ENCODE measurements at places on chromosomes 6 and 20.

DNA sequence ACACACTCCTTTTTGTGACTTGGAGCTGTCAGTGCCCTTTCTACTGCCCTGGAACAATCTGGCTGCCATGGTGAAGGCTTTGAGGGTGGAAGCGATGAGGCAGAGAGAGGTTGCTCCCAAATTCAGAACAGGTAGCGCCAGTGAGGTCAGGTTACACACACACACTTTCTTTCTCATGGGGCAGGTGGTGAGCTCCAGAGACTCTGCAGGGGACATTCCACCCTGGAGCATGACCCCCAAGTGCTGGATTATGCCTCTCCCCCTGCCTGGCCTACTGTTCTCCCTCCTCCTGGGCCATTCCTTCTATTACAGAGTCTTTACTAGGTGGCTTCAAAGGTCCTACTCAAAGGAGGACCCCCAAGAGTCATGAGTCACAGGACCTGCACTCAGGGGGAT, 98.0 kb downstream of the EYA2 start:
- no peak for DNase-seq

- no peak for DNase-seq
Measured at GRCh38 chr6:111884068-111884467, 10.8 kb upstream of the FYN start.

- peak; percentile 84 for DNase-seq
Measured at GRCh38 chr6:133774356-133774755, 114.6 kb upstream of the TCF21 start.

- DNase-seq: peak; percentile 77
Measured at GRCh38 chr6:32148289-32149091, 3.2 kb downstream of the PRRT1 start.

DNA sequence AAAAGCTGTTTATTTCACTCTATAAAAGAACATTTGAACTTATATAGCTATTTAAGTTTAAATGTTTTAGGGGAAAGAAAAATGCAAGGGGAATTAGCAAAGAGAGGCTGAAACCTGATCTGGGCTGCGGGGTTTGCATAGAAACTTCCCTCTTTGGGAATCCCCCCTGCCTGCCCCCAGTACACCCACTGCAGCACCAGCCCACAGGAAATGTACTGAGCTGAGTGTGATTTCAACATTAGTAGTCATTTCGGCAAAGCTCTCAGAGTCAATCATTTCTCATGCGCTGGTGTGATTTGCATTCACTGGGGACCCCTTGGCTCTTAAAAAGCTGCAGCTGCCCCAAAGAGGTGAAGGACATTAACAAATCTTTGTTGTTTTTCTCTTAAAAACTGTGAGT, 859.4 kb downstream of the MAFB start:
- DNase-seq: no peak

DNA sequence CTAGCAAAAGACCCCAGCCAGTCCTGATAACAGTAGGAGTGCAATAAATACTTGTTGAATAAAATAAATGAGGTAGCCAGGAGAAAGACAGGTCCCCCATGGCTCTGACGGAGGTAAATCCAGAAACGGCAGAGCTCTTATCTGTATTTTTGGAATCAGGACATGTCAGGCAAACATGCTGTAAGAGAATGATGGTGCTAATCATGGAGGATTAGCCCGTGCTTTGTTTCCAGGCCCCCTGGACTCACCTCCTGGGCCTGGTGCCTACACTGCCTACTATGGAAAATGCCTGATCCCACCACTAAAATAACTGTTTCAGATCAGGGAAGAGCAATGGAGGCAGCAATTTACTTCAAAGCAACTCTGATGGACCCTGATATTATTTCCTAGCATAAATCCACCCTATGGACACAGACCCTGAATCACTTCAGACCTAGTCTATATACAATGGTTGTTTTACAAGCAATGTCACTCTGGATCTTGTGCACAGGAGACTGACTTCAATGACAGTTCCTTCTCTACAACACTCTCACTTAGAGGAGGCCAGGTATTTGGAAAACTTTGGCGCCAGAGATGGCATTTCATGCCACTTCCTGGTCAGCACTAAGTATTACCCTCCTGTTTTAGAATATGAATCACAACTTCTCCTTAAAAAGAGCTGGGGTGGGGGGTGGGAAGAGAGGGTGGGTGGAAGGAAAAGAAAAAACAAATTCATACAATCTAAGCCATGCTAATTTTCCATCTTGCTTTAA, 6.4 kb downstream of the MRPL14 start:
- DNase-seq: no peak

- DNase-seq: no peak
Measured at GRCh38 chr6:149567194-149567586, 1.0 kb downstream of the GINM1 start.

GRCh38 chr6:157665180-157665579, 157.9 kb upstream of the SNX9 start:
- peak; percentile 5 for DNase-seq

DNA sequence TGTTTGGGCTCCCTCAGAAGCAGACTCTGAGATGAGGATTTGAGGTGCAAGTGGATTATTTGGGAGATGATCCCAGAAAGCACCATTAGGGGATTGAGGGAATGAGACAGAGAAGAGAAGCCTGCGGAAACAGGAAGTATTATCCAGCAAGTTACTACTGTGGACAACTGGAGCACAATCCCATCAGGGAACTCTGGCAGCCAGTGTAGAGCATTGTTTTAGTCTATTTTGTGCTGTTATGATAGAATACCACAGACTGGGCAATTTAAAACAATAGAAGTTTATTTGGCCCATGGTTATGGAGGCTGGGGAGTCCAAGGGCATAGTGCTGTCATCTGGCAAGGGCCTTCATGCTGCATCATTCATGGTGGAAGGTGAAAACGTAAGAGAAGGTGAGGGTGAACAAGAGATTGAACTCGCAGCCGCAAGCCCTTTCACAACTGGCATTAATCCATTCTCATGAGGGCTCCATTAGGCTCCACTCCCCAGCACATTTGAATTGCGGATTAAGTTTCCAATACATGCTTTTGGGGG, 43.5 kb upstream of the SLC9A8 start:
- no peak for DNase-seq

DNA sequence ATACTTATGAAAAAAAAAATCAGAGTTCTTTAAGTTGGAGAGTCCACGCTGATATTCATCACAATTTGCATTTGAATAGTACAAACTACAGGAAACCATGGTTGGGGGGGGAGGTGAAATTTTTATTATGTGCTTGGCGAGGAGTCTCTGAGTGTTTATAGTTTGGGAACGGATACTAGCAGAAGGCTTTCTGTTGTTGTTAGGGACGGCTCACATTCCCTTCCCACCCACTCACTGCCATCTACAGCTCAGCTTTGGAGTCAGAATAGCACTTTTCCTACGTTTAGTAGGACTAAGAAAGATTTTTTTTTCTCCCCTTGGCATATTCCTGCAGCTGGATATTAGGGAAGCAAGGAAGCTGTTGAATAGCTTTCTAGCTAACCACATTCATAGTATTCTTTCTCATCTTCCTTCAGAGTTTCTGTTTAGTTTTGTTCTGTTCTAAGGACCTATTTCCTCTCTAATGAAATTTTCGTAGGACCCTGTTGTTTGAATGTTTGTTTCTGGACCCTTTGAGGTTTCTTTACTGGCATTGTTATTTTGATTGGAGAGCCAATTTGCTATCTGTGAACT, 235.1 kb upstream of the ZNF217 start:
- DNase-seq: peak; percentile 87

DNA sequence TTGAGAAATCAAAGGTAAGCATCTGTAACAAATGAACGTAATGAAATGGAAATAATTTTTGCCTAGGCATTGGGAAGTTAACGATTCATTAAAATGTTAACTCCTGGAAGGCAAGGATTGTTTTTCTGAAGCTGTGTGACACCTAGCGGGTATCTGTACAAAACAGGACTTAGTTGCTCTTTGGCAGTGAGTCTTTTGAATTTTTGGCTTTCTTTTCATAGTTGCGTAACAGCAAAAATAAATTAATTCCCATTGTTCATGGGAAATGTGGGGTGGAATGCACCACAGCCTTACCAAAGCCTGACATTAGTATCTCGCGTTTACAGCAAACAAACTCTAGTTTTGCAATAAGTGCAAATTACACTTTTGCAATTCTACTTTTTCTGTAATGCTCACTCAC, 92.7 kb upstream of the DTNBP1 start:
- DNase-seq: no peak
